ENCODE measurements at places on chromosomes 16 and 17. TPM values are rescaled to one million over a fixed set of nuclear protein-coding genes. Genes with fewer than 3 reads are reported as not detected.

RRAD gene
- total RNA-seq: 27.7 TPM

SCNN1B gene
- not detected for total RNA-seq

GRCh38 chr16:28984091-28984490 lies 761 bp upstream of the LAT start:
- DNase-seq: no peak

DNA sequence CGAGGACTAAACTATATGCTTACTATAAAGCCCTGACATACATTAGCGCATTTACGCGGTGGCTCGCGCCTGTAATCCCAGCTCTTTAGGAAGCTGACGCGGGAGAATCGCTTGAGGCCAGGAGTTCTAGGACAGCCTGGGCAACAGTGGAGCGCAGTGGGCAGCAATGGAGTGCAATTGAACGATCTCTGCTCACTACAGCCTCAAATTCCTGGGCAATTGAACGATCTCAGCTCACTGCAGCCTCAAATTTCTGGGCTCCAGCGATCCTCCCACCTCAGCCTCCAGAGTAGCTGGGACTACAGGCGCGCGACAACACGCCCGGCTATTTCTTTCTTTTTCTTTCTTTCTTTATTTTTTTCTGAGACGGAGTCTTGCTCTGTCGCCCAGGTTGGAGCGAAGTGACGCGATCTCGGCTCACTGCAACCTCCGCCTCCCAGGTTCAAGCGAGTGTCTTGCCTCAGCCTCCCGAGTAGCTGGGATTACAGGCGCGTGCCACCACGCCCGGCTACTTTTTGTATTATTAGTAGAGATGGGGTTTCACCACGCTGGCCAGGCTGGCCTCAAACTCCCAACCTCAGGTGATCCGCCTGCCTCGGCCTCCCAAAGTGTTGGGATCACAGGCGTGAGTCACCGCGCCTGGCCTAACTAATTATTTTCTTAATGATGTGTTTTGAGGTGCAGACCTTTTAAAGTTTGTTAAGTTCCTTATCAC lies 506 bp upstream of the COG7 start:
- no peak for DNase-seq

- peak; percentile 77 for DNase-seq
Observed at GRCh38 chr16:80682421-80683070, 121.9 kb downstream of the CDYL2 start.

GRCh38 chr16:4380119-4381063 lies 8.7 kb downstream of the VASN start:
- DNase-seq: no peak

GRCh38 chr17:6427279-6427781 lies 7.6 kb downstream of the AIPL1 start:
- peak; percentile 70 for DNase-seq

DNA sequence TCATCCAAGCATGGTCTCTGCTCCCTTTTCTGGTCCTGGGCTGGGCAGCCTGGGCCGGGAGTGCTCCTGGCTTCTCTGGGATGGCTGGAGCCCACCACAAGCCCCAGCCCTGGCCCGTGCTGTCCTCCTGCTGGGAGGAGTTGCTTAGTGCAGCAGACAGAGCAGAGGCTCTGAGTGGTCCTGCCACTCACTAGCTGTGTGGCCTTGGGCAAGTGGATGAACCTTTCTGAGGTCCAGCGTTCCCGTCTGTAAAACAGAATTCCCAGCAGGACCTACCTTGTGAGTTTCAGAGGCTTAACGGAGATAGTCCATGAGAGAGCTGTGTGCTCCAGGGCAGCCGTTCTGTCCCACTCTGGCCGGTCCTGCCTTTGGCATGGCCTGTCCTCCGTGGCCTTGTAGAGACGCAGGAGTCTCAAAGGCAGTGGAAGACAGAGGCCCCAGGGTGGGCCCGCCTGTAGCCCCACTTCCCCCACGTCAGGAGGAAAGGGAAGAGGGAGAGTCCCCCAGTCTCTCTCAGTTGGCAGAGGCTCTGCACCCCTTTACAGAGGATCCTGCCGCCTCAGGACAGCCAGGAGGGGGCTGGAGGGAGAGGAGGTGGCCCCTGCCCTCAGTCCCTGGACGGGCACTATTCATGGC lies 7.8 kb downstream of the MYO15B start:
- no peak for DNase-seq

DNA sequence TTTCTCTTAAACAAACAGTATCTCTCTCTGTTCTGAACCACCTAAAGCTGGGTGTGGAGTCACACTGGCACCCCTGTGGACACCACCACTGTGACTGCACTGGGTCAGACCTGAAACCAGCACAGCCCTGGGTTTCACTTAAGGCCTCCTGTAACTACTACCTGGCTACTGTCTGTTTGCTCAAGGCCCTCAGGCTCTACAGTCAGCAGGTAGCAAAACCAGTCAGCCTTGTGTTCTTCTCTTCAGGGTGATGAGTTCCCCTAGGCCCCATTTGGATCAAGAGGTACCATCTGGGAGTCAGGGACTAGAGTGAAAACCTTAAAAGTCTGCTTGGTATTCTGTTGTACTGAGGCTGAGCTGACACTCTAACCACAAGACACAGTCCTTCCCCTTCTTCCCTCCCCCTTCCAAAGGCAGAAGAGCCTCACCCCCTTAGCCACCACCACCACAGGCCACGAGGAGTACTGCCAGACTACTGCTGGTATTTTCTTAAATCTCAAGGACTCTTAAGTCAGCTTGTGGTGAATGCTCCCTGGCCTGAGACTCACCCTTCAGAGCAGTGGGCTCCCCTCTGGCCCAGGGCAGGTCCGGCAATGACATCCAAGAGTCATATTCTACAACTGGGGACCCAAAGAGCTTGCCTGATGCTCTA lies 153.2 kb upstream of the MON1B start:
- DNase-seq: no peak

DNA sequence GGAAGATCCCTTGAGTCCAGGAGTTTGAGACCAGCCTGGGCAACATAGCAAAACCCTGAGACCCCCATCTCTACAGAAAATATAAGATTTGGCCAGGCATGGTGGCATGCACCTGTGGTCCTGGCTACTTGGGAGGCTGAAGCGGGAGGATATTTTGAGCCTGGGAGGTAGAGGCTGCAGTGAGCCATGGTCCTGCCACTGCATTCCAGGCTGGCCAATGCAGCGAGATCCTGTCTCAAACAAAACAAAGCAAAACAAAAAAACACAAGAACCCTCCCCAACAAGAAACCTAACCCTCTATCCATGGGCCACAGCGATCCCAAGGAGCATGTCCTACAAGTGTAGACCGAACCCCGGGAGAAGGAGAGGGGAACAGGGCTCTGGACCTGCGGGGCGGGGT lies 133.3 kb downstream of the MGAT5B start:
- no peak for DNase-seq

CACNB1 gene
- total RNA-seq: 1.0 TPM

SP6 gene
- total RNA-seq: 0.23 TPM

GRCh38 chr16:11144122-11144521 lies 111.9 kb downstream of the SOCS1 start:
- no peak for DNase-seq

DNA sequence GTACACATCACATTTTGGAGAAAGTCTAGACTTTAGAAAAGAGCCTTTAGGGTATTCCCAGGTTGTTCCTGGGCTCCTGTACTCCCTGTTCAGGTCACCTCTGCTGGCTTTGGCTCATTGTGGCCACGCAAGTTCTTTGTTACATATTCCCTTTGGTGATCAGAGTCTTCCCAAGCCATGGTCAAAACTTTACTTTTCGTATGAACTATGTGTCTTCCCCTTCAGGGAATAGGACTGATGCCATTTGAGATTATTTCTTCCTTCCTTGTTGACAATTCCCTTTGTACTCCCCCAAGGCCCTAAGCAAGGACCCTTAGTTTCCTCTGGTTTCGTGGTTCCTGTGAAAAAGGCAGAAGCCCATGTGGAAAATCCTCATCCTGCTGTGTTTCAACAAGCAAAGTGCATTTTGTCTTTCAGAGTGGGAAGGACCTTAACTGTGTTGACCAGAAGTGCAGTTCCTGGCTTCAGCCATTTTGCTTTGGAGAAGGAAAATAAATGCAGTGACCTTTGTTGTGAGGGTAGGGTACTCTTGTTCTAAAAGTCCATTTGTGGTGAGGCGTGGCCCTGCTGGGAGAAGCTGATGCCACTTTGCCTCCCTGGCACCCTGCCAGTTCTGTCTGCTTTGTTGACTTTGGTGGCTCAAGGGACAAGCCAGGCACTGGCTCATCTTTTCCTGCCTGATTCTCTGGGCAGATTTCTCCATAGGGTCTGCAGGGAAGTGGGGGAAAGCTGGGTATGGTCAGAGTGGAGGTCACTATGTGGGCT lies 55.1 kb downstream of the ZNRF1 start:
- DNase-seq: peak; percentile 22

DNA sequence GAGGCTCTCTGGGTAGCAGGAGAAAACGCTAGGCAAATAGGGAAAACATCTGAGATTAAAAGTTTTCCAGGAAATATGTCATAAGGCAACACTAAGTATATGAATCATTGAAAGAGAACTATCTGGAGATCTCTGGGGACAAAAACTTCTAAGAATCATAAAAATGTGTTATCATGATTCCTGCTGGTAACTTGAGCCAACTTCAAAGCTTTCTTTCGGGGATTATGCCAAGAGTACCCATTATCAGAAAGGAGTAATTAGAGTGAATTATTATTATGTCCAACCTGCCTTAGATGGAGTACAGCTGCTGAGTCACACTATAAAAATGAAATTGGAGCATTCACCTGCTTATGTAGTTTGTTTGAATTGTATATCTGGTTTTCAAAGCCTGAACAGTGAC lies 488.5 kb upstream of the SOX9 start:
- DNase-seq: peak; percentile 42

- no peak for DNase-seq
Observed at GRCh38 chr16:29699324-29700219, 20.6 kb downstream of the QPRT start.

- no peak for DNase-seq
Observed at GRCh38 chr16:80025236-80025635, 424.7 kb upstream of the MAF start.

DNA sequence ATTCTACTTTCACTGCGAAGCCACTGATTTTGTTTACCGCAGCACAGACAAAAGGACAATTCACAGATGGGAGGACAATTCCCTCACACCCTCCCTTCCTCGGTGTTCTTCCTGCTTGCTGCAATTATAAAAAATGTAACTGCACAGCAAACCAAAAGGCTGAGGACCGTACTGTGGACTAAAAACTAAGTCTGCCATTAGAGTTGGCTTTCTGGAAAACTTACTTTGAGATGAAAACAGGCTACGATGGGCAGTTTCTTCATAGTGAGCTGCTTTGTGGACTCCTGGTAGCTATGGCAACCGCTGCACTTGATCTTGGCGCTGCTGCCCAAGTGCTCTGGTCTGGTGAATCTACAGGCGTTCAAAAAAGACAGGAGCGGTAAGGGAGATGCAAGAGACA lies 35.2 kb downstream of the USP22 start:
- no peak for DNase-seq

GRCh38 chr17:1179112-1179817 lies 516 bp downstream of the ABR start:
- peak; percentile 46 for DNase-seq

ARHGAP44 gene
- total RNA-seq: 4.6 TPM

DNA sequence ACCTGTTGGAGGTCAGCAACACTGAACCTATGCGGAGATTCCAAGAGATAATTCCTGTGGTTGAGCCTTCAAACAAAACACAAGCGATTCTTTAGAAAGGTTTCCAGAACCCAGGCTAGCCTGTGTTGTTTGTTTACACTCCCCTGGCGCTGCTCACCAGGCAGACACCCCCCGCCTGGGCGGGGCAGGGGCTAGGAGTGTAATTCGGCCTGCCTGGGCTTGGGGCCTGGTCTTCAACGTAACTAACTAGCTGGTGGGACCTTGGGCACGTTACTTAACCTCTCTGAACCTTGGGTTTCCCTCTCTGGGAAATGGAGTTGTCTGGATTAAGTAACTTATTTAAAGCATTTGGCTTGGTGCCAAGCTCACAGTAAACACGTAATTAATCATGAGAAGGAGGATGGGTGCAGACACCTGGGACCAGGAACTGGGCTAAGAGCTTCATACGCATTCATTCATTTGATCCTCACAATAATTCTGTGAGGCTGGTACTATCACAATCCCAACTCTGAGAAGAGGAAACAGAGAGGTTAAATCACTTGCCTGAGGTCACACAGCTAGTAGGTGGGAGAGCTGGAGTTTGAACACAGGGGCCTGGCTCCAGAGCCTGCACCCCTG lies 7.6 kb upstream of the ARHGAP27 start:
- DNase-seq: no peak

- DNase-seq: no peak
Observed at GRCh38 chr16:11142261-11142630, 113.8 kb downstream of the SOCS1 start.

DNA sequence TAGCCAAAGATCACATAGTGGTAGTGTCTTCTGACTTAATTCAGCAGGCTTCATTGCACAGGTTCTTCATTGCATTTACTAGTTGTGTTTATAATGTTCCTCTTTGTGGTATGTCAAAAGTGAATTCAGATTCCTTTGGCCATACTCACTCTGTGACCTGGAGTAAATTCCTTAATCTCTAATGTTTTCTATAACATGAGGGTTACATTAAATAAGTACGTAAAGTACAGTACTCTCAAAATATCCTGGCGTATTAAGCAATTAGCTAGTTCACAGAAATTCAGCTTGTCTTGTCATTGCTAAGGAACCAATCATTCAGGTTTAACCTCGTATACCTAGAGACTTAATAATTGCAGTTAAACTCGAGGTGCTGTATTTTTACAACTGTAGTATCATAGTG lies 4.2 kb downstream of the RPS6KB1 start:
- no peak for DNase-seq

GRCh38 chr16:89918453-89919347 lies at the start of gene MC1R:
TSS of gene MC1R (plus strand) at chr16:89918862. CDS start at chr16:89919259, 397 bp downstream.
- DNase-seq: peak; percentile 27

PABPN1L gene
- total RNA-seq: not detected

KRTAP4-5 gene
- total RNA-seq: not detected

GRCh38 chr16:65772134-65772732 lies 594.3 kb upstream of the CDH5 start:
- no peak for DNase-seq

DNA sequence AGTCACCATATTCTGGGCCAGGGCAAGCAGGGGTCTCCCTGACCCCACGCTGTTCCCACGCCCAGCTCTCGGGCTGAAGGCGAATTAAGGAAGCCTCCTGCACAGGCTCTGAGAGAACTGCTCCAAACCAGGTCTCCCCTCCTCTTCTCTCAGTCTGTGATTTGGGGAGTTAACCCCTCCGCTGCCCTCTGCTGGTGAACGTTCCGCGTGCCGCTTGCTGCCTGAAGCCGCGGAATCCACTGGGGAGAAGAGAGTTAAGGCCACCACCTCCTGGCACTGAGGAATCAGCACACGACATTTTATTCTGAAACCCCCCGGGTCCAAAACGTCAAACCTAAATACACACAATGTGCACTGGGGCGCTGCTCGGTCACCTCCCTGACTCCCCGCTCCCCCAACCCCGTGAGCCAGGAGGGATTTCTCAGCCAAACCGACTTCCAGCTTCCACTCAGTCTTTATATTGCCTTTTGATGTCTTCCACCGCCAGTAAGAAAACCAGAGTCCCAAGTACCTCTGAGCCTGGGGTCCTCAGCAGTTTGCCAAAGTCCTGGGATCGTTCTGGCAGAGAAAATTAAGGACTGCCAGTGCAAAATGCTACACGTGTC lies 54.4 kb upstream of the RCVRN start:
- DNase-seq: peak; percentile 58

- peak; percentile 76 for DNase-seq
Observed at GRCh38 chr17:45316434-45317110, at the start of gene MAP3K14. TSS of gene MAP3K14 (minus strand) at chr17:45317020. CDS start at chr17:45290745, 26,275 bp downstream.

TMEM204 gene
- 1.1 TPM for total RNA-seq

GRCh38 chr16:10966129-10966528 lies 21.8 kb downstream of the CLEC16A start:
- no peak for DNase-seq

All from Daoy (cell line).